ENCODE measurements at places on chromosomes 5 and 9. TPM values are rescaled to one million over a fixed set of nuclear protein-coding genes. Genes with fewer than 3 reads are reported as not detected.

PRKAA1 gene
- 71.4 TPM for total RNA-seq

CDH12 gene
- total RNA-seq: not detected

PCDHB14 gene
- not detected for total RNA-seq

LIX1 gene
- total RNA-seq: not detected

BRD3 gene
- total RNA-seq: 24.2 TPM

TMEM203 gene
- total RNA-seq: 29.4 TPM

MAMDC2 gene
- total RNA-seq: not detected

AGXT2 gene
- not detected for total RNA-seq

CCL27 gene
- not detected for total RNA-seq

OBP2B gene
- total RNA-seq: not detected

ACTBL2 gene
- not detected for total RNA-seq

HAND1 gene
- total RNA-seq: not detected

SHISAL2B gene
- total RNA-seq: not detected

ABO gene
- 2.1 TPM for total RNA-seq

PGM5 gene
- total RNA-seq: not detected

FAM78A gene
- 105 TPM for total RNA-seq

FOXD4L5 gene
- 0.32 TPM for total RNA-seq

FYB1 gene
- 262 TPM for total RNA-seq
